ENCODE measurements at places on chromosomes 1 and 21.

- DNase-seq: no peak
Measured at GRCh38 chr21:27466140-27466539, 499.3 kb upstream of the ADAMTS5 start.

GRCh38 chr1:101073836-101074235 lies 48.3 kb upstream of the DPH5 start:
- no peak for DNase-seq

- no peak for DNase-seq
Measured at GRCh38 chr21:45926281-45926680, 55.3 kb upstream of the COL6A1 start.

GRCh38 chr1:248837781-248838356 lies at the start of gene ZNF672:
TSS of gene ZNF672 (plus strand) at chr1:248838224. CDS start at chr1:248847275, 9,051 bp downstream.
- DNase-seq: peak; percentile 98

DNA sequence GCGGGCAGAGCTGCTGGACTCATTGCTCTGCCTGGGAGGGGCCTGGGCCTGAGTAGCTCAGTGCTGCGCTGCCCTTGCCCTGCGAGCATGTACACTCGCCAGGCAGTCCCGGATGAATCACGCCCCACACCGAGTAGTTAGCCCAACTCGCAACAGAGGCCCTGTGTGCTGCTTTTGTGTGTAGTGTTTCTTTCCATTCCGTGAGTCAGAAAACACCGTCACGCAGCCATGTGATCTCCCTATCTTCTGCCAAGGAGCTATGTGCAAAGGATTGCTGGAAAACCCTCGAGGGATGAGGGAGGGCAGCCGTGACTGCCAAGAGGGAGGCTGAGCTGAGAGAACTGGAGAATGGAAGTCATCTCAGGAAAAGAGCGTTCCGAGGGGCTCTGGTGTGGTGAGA lies 37.3 kb downstream of the NENF start:
- DNase-seq: no peak

GRCh38 chr1:56803561-56804156 lies 15.5 kb downstream of the FYB2 start:
- DNase-seq: peak; percentile 10

DNA sequence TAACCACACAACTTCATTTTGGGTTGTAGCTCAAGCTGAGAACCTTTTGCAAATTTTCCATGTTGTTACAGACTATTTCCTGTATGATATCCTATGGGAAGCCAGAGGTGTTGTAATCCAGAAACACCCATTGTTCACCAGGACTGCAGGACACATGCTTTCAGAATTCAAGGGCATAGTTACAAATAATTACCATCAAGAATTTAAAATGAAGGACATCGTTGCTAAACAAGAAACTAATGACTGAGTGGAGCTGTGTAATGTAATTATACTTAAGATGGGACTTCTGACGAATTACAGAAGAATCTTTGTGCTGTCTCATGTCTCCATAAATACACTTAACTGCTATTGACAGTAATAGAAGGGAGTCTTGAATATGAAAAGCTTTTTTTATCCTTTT lies 47.6 kb upstream of the HOOK1 start:
- DNase-seq: no peak

GRCh38 chr1:55329091-55329490 lies 113.9 kb upstream of the USP24 start:
- DNase-seq: no peak
